ENCODE measurements at places on chromosomes 5 and 9. TPM values are rescaled to one million over a fixed set of nuclear protein-coding genes. Genes with fewer than 3 reads are reported as not detected.

The GABRG2 gene
- not detected for total RNA-seq

The UGT3A1 gene
- total RNA-seq: not detected

The GALNT12 gene
- 14.3 TPM for total RNA-seq

The ACOT12 gene
- not detected for total RNA-seq

The OMD gene
- total RNA-seq: not detected

The ST8SIA4 gene
- total RNA-seq: 31.6 TPM

The SPACA9 gene
- 3.2 TPM for total RNA-seq

The SLC46A2 gene
- total RNA-seq: not detected

The STK32A gene
- not detected for total RNA-seq

The F12 gene
- total RNA-seq: 7.9 TPM

The MPDZ gene
- not detected for total RNA-seq

The PCDHGB3 gene
- 0.16 TPM for total RNA-seq

The PKD2L2 gene
- total RNA-seq: not detected

The CBY3 gene
- total RNA-seq: 1.2 TPM

The TNC gene
- 0.05 TPM for total RNA-seq

The FAM151B gene
- total RNA-seq: 0.25 TPM

The MED22 gene
- 23.4 TPM for total RNA-seq

GRCh38 chr5:149442563-149443182, 63.6 kb upstream of the IL17B start:
- DNase-seq: peak; percentile 80

- DNase-seq: no peak
These were observed 67.8 kb downstream of the NRG2 start for GRCh38 chr5:139975306-139975705.

DNA sequence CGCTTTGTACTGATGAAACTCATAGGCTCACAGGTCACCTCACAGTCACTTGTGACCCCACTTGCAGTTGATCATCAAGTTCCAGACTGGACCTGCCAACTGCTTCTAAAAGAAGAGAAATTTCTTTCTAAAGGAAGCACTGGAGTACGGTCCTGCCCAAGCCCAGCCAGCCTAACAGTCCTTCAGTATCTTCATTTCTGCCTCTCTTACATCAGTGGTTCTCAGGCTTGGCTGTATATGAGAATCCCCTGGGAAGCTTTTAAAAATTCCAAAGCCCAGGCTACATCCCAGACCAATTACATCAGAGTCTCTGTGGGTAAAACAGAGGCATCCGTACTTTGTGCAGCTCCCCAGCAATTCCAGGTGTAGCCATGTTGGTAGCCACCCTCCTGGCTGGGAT, 282.1 kb downstream of the NFIB start:
- DNase-seq: no peak

DNA sequence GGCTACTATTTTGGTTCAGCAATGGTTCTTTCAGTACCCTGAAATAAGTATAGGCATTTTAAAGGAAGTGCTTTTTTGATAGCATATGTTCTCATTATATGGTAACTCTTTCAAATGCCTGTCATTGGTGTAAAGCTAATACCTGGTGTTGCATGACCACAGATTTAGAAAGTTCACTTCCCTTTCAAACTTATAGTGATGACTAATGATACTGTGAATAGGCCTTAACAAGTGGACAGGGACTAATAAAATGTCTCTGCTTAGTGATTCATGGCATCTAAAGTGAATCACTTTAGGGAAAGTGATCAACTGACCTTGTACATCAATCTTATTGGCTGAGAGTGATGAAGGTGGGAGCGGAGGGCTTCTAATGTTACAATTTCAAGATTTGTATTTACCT, 21.6 kb downstream of the MRPL22 start:
- no peak for DNase-seq

- no peak for DNase-seq
These were observed 5.0 kb downstream of the LOX start for GRCh38 chr5:122073018-122073417.

DNA sequence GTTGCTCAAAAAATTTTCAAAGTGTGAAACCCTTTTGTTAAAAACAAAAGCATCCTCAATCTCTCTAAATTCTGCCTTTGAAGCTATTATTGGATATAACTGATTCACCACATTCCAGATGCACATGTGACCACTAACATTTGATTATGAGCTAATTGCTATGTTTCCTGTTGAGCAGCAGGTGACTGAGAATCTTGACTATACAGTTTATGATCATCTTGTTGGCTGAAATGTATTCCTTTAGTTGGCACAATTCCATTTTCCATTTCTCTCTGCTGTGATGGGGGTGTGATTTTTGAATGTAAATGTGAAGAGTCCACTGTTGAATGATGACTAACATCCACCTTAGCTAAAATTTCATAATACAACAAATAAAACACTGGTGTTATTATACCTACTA, 10.7 kb downstream of the LYSMD3 start:
- DNase-seq: no peak

- DNase-seq: peak; percentile 37
These were observed 64.8 kb downstream of the ATP10B start for GRCh38 chr5:160787240-160787639.

- DNase-seq: no peak
These were observed 52.4 kb upstream of the JAK2 start for GRCh38 chr9:4932681-4933080.

DNA sequence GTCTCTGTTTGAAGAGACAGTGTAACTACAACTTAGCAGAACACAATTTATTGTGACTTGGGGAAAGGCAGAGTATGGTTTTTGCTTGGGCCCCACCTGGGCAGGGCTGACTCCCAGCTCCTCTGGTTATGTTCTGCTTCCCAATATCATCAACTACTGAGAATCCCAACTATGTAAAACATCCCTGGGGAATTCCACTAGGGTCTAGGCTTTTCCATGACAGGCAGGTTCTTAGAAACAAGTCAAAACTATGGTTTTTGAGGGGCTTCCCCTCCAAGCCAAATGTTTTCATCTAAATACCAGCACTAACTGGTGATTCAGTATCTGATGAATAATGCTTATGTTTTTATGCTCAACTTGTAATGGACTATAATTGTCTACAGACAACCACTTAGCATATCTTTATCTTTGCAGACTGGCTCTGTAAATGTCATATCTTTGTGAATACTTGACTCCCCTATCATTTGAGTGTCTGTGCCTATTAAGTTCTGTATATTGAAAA, 409.5 kb downstream of the PDE4D start:
- DNase-seq: peak; percentile 27

DNA sequence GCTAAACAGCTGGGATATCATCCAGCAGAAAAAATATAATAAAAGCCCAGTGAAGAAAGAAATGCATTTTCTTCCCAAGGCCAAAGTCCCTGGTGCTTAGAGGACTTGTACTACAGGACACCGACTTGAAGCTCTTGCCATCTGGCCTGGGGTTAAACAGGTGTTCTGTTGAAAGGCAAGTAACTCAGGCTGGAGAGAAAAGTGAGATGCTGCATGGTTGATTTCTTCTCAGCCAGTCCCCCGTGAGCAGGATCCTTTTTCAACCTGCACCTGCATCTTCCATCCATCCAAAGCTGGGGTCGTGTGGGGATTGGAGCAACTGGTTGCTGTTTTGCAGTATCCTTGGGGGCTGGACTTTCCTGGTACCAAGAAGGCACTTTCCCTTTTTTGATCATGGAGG, 146.1 kb upstream of the RPS23 start:
- DNase-seq: no peak

DNA sequence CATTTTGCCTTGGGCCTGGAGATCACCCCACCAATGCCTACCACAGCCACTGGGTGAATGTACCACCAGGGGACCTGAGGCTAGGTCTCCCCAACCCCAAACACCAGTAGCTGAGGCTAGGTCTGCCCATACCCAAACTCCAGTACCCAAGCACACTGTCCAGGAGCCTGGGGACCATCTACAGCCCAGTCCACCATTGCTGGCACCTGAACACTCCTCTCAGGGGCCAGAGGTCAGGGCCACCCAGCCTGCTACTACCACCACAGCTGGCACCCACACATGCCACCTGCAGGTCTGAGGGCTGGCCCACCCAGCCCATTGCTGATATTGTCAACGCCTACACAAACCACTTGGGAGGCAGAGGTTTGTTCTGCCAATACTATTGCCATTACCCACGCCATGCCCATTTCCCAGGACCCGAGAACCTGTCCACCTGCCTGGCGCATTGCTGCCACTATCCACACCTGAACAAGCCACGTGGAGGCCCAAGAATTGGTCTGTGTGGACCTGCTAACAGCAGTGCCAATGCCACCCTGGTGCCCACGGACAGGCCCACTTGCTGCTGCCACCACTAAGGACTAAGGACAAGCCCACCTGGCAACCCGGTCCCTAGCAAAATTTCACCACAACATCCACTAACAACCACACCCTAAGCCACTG, 59.2 kb downstream of the ZDHHC21 start:
- no peak for DNase-seq

DNA sequence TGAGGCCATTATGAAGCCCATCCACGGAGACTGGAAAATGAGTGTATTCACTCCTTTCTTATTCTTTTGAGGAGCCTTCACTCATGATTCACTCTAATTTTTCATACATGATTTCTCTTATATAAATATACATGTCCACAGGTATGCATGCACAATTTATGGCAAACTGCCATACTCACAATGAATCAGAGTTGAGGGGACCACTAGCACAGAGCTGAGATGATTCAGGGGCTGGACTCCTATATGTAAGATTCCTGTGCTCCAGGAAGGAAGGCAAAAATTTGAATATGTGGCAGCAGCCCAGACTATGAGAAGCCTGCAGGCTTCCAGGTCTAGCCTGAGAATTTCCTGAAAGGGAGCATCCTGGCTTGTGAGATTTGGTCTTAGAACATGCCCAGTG, 484.6 kb downstream of the PRELID2 start:
- no peak for DNase-seq

- no peak for DNase-seq
These were observed 685 bp downstream of the SLC24A2 start for GRCh38 chr9:19788152-19788551.

- DNase-seq: no peak
These were observed 57.6 kb downstream of the NLN start for GRCh38 chr5:65779643-65780042.

- DNase-seq: no peak
These were observed 129.7 kb upstream of the PCA3 start for GRCh38 chr9:76634356-76635054.

DNA sequence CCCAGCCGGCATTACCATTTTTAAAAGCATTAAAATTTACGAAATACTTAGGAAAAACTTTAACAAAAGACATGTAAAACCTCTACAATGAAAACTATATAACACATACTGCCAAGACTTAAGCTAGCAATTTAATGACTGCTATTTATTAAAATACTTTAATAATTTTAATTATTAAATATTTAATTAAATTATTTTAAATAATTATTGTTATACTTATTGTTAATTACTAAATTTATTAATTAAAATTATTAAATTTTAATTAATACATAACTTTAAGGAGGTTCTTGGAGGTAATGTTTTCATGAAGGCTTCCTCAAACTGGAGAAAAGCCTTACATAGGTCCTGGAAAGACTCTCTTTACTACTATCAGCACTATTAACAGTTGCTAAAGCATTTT, 47.5 kb downstream of the C5orf22 start:
- no peak for DNase-seq

DNA sequence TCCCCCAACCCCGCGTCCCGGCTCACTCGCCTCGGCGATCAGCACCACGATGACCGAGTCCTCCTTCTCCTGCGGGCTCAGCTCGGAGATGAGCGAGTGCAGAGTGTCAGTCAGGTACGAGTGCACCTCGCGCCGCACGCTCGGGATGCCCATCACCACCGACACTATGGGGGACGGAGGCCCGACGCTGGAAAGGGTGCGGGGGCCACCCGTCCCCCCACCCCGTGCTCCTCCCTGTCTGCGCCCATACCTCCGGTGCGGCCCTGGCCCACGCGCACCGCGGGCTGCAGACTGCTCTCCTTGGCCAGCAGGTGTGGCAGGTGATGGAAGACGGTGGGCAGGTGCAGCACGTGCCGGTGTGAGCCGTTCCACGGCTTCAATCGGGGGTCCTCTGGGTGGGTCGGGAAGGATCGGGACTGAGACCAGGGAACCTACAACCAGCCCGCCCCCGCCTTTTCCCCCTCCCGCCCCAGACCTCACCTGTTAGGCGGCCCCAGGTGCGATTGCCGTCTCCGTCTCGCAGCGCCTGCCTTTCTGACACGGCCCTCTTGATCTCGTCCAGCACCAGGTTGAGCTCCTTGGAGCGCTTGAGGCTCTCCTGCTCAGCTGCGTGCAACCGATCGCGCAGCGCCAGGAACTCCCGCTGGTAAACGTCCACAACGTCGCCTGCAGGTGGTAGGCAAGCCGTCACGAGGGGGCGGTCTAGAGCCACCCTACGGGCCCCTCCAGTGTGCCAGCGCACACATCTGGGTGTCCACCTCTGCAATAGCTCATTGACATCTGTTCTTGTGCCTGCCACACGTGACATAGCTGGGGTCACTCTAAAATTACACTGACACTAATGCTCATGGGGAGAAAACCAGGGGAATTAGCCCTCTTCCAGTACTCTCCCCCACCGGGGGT, 5.1 kb downstream of the MGAT4B start:
- peak; percentile 91 for DNase-seq

GRCh38 chr5:7321724-7322123, 74.2 kb upstream of the ADCY2 start:
- DNase-seq: no peak

DNA sequence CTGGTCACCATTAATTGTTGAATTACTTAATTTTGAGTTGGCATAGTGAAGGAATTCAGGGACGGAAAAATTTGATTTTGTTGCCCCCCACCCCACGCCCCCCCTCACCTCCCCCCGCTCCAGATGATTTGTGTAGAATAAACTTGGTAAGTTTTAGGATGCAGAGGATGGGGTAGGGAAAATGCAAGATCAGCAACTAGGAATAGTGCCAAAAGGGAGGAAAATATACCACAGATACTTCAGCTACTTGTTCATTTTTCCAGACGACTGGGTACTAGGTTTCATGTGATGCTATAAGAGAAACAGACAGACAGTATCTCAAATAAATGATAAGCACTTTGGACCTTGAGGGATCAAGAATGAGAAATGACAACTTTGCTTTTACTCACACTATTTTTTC, 862.2 kb upstream of the SEMA6A start:
- DNase-seq: no peak

GRCh38 chr9:107397076-107398044, 92.2 kb downstream of the KLF4 start:
- DNase-seq: no peak

GRCh38 chr5:6859023-6859422, 145.8 kb downstream of the TENT4A start:
- no peak for DNase-seq

DNA sequence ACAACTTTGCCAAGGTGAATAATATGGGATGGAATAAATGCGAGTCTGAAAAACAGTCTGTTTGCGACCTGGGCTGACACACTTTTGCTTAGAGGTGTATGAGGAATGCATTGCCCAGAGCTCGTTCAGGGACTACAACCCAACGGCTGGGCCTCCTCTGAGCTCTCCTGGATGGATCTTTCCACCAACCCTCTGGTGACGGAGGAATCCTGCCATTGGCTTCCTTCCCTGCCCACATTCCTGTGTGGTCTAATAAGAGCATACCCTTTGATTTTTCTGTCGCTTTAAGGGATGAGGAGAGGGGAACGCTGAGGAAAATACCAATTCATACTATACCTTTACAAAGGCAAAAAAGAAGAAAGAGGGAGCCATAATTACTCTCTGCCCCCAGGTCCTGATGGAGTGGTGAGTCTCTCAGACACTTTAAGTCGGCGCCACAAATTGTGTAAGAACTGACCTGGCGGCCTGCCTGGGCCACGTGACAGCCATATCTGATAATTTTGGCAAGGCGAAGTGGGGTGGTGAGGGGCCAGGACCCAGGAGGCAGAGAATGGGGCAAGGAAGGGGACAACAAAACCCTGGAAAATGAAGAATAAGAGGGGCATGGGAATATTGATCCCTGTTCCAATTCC, 265.2 kb upstream of the MSX2 start:
- no peak for DNase-seq

GRCh38 chr5:137304226-137304874, 194.8 kb downstream of the SPOCK1 start:
- no peak for DNase-seq

All from activated CD8-positive, alpha-beta T cell treated with anti-CD3 and anti-CD28 coated beads for 36 hours (primary cell).